ENCODE measurements at places on chromosomes 4 and X.

DNA sequence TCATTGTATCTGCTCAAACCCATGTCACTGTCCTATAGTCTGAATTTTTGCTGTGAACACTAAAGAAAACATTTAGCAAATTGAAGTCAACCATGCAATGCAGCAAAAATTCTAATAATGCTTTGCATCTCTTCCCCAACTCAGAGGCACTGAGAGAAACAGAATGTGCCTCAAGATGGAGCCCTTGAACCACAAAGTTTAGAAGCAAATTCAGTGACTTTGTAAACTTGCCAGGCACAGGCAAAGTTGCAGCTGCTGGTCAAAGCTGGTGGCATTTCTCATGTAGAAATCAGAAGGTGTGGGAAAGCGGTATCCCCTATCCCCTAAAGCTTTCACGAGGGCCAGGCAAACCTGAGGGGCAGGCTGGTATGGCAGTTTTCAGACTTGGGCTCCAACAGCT, 121.7 kb upstream of the DIPK2B start:
- DNase-seq: peak; percentile 3

DNA sequence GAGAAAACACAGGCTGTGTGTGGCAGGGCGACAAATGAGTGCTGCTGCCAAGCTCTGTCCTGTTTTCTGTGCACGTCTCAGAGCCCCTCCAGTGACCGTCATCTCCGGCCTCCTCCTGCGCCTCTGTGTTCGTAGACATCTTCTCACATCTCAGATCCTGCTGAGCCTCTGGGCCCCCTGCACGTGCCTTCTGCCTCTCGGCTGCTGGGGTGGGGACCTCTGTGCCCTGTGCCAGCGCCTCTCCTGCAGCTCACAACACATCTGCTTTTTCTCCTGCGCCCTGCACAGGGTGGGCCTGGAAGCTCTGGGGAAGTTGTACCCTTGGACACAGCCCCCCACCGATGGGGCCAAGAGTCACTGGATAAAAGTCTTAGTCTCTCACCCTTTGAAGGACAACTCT, 2.4 kb upstream of the CTAG2 start:
- DNase-seq: no peak

DNA sequence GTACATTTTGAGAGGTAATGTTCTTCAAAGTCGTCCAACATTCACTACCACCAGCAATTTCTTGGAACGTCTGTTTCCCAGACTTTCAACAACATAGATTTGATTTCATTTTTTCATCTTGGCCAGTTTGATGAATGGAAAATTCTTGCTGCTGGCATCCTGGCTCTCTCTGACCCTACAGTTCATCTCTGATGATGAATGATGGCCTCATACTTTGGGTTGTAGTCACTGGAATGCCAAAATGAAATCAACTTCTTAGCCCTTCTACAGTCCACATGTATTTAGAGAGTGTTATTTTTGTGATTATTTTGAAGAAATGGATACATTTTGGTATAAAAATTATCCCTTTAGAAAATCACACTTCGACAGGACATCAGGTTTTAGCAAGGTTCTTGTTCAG, 8.8 kb downstream of the CHST7 start:
- DNase-seq: no peak

- DNase-seq: no peak
Measured at GRCh38 chrX:23857363-23857762, 50.4 kb downstream of the APOO start.

DNA sequence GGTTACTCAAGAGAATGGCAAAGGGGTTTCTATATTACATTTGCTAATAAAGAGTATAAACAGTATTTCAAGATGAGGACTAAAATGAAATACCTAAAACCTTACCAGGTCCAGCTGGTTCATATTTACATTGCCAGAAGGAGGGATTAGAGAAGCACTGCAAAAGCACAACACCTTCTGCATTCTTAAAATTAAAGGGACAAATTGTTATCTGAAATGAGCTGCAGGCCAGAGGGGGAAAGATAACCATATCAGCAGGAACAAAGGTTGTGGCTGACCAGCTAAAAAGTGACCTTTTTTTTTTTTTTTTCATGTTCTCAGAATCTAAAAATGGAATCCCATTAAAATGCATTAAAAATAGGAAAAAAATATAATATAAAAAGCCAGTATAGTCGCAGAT, 39.7 kb downstream of the AFF2 start:
- DNase-seq: no peak

DNA sequence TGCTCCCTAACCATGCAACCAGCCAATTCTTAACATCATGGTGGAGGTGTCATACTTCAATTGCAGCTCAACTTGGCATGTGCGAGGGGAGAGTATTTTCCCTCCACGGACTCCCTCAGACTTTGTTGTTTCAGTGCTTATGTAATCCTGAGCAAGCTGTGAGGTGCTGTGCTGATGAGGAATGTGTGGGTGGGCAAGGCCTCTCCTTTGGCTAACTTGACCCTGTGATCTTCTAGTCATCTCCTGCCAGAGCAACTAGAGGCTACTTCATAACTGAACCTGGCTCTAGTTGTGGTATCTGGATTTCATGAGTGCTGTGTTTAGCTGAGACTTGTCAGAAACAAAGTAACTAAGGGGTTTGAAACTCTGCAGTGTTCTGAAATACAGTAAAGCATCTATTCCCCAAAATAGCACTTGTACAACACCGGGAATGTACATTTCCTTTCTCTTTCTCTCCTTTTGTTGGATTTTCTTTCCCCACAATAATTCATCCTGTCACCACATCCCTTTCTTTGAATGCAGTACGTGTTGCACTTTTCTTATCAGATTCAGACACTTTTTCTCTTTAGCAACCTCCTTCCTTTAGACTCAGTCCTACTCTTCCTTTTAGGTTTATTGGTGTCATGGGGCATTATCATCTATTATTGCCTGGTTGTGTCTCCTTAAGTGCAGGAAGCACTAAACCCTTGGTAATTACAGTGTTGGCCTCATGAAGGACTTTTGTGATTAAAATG, 415.2 kb upstream of the NR3C2 start:
- no peak for DNase-seq

GRCh38 chrX:136204571-136204970, 46.6 kb downstream of the MAP7D3 start:
- DNase-seq: peak; percentile 59

GRCh38 chrX:53048169-53049126, at the start of gene GPR173:
TSS of gene GPR173 (plus strand) at chrX:53048789. CDS start at chrX:53076622, 27,833 bp downstream.
- no peak for DNase-seq

DNA sequence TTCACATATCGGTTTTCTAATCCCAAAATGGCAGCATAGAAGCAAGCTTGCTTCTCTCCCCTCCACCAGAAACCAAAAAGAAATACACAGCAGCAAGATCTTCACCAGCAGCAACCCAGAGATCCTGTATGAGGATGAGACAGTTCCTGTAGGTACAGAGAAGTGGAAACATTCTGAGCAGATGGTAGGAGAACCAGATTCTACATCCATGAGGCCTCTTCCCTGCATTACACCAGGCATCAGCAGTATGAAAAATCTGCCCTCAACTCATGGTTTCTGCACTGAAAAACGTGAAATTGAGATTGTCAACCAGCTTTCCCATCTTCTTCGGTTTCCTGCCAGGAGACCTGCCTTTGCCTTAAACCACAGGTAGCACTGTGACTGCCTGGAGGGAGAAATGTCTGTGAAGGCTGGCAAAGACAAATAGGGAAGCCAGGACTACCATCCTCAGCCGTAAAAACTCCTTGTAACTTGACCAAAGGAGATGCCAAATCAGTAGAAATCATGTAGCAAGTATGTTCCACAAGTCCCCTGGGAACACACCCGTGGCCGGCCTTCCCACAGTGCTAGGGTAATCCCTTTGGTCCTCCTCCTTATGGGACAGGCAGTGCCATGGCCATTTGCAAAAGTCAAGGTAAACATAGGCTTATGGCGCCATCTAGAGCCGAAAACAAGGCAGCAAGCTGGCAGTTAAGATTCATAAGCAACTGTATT, 24.0 kb upstream of the MTHFD2L start:
- DNase-seq: peak; percentile 20

GRCh38 chr4:8580321-8581093, at the start of gene GPR78:
TSS of gene GPR78 (plus strand) at chr4:8580392. CDS start at chr4:8580983, 591 bp downstream.
- DNase-seq: no peak

- DNase-seq: no peak
Measured at GRCh38 chr4:127916512-127916911, 35.8 kb downstream of the PLK4 start.

DNA sequence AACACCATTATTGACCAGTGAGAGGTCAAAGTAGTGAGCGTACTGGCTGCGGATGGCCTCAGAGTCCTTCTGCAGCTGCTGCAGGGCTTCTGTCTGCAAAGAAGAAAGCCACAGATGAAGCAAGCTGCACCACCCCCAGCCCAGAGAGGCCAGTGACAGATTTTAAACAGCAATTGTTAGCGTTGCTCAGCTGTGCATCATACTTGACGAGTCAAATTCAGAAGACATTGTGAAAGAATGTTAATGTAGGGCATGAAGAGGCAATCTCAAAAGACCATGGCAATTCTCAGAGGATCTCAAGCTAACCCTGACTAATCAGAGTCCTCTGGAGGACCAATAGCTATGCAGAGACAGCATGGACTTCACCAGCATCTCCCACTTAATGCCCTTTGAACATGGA, 16.6 kb downstream of the DKC1 start:
- no peak for DNase-seq

- no peak for DNase-seq
Measured at GRCh38 chr4:145808848-145809512, 129.0 kb downstream of the C4orf51 start.

GRCh38 chrX:51852096-51852495, 41.3 kb upstream of the MAGED1 start:
- DNase-seq: no peak

DNA sequence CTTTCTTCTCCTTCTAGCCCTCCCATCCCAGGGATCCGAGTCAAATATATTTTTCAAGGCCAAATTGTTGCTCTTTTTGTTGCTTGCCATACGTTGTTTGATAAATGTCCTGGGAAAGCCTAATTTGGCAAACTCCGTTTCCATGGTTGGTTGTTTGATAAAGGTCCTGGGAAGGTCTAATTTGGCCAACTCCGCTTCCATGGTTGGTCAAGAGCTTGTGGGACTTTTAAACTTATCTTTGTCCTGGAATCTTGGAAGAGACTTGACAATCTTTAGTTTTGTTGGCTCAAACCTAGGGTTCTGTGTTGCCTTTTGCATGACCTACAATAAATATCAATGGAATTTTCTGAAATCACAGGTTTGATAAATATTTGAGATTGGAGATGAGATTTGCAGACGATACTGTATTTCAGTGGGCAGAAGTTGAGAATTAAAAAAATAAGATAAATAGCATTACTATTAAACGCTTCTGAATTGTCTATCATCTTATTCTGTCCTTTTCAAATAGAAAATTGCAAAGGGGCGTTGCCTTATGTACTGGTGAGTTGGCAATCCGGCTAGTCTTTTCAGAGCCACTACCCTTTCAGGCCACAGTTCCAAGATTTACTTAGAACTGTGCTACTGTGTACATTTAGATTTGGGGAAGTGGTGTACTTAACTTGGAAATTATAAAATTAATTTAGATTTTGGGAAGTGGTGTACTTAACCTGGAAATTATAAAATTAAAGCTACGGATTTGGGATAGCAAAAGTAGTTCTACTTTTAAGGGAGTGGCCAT, 804 bp downstream of the OSTC start:
- DNase-seq: no peak

DNA sequence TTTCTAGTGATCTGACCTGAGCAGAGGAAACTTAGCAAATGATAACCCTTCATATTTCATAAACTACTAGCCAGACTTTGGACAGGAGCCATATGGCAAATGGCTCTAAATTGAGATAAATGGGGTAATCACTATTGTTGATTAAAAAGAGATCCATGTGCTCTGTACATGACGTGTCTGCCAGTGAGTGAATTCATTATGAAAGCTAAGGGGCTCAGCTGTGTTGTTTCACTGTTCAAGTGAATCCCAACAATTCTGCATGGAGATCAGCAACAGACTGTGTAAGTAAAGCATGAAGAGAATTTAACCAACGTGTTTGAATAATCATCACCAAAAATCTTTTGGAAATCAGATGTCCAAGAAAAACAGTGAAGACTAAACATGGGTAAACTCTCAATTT, 9.5 kb upstream of the QRFPR start:
- DNase-seq: no peak
